ENCODE measurements at places on chromosomes 6 and 20. TPM values are rescaled to one million over a fixed set of nuclear protein-coding genes. Genes with fewer than 3 reads are reported as not detected.

Gene PARD6B
- total RNA-seq, result 1.6 TPM

GRCh38 chr20:53402233-53403005 is 191.2 kb downstream of the ZNF217 start:
- DNase-seq, result no peak

Gene LY6G6C
- not detected for total RNA-seq

Gene OOEP
- total RNA-seq, result not detected

Gene BANF2
- total RNA-seq, result not detected

DNA sequence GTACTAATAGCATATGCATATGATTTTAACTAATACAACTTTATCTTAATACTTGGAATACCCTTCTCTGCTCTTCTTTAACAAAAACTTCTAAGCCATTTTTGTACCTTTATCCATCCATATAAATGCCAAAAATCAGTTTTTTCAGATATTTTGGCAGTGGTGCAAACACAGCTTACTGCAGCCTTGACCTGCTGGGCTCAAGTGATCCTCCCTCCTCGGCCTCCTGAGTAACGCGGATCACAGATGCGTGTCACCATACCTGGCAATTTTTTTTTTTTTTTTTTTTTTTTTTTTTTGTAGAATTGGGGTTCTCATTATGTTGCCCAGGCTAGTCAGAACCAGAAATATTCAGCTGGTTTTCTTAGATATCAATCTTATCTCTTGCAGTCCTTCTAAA is 54.1 kb upstream of the SMIM29 start:
- no peak for DNase-seq

DNA sequence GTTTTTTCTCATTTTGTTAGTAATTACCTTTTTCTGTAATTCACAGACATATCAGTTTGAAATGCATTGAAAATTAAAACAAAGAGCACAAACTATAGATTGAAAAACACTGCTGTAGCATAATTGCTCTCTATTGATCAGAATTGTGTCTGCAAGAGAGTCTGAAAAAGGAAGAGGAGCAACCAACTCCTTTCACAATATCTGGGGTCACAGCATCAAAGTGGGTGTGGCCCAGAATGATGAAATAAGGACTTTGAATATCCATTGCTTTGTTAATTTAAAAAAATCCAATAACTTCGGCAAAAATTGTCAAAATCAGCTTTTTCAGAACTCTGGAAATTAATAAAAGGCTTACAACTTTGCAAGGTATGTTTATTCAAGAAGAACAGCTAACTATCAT is 99.2 kb downstream of the MYLK4 start:
- no peak for DNase-seq

GRCh38 chr20:37301120-37301519 is 11.7 kb downstream of the MANBAL start:
- no peak for DNase-seq

Gene LZTS3
- total RNA-seq, result 1.7 TPM

DNA sequence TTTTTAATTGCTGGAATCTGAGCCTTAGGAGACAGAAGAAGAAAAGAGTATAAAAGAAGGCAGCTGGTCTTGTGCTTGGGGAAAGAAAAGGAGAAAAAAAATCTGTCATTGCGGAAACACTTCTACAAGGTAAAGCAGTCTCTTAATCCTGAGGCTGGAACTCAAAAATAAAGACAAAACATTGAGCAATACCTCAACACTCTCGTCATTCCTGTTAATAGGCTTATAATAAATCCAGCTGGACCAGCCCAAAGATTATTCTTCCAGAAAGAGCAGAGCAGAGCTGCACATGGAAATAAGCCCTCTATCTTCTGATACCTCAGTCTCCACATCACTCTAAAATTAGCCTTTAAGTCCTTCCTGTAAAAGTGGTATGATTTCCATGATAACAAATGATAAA is 62.0 kb upstream of the HIVEP1 start:
- DNase-seq, result no peak

GRCh38 chr6:48087448-48087847 is 23.5 kb downstream of the PTCHD4 start:
- peak; percentile 46 for DNase-seq

DNA sequence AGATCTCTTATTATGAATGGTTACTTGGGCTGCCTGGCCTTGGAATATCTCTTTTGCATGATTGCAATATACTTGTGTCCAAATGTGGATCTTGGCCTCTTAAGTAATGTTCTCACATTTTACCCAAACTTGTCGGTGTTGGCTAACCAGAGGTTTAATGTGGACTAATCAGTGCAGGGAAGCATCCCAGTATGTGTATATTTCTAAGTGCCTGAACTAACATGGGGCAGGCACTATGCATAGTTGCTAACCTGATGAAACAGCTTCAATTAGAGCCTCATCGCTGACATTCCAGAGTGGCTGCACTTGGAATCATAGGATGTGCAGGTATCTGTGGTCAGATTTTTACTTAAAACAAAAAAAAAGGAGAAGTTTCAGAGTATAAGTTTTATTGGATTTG is 160.0 kb downstream of the PDE7B start:
- no peak for DNase-seq

GRCh38 chr6:113856625-113857555 is at the start of gene MARCKS:
MARCKS (plus strand) TSS chr6:113857345; CDS start chr6:113857746, 401 bp downstream.
- DNase-seq, result peak; percentile 73

Gene ADISSP
- total RNA-seq, result 38.9 TPM

DNA sequence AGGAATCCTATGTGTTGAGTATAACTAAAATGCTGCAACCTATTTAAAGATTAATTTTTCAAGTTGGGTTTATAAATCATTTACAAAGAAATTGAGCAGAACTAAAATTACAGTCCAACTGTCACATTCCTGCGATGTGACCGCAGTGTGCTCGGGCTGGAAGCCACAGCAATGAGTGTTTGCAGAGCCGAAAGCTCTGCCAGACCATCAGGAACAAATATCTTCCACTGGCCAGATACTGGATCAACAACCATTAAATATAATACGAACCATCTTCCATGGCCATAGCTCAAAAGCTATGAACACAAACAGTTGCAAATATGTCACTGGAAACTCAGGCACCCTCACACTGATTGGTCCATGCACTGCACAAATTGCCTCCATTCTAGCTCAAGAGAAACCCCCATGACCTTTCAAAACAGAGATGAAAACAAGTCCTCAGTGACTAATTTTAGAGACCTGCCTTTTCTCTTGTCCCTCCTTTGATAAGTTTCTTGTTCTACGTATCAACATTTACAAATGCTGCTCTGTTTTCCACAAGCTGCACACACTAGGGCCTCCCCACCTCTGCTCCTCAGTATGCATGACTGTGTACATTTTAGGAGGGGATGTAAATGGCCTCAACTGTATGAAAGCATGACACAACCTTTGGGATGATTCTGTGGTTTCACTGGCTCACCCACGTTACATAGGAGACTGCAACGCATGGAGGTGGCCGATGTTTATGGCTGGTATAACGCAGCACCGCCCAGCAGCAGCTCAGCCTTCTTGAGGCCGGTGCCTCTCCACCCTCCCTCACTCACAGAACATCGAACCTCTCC is 171.7 kb downstream of the WDR27 start:
- DNase-seq, result no peak

Gene BACH2
- 0.31 TPM for total RNA-seq

Gene PNPLA1
- total RNA-seq, result not detected

DNA sequence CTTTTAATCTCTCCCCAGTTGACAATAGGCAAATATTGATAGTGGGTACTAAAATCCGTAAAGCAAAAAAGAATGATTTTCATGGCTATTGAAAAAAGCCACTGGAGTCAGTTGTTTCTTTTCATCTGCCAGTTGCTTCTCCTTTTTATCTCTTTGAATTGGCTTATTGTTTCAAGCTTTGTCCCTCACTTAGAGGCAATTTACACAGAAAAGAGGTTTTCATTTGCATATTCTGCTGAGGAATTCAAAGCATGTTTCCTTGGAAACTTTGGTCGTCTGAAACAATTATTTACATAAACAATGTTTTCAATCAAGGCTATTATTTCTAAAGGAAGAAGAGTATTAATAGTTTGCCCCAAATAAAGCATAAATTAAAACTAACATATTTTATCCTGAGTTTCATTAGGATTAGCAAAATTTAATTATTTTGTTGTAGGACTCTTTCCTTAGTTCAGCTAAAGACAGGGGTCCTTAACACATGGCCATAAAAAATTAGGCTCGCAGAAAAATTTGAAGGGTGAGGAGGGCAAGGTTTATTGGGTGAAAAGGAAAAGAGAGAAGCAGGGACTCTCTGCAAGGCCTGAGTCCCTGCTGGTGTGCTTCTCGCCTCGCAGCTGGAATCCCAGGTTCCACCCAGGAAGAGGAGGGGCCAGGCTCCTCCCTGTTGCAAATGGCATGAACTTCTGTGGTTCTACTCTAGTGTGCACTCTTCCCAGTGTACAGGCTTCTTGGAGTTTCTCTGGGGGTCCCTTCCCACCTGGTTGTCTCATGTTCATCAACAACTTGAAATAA is 138.8 kb upstream of the LAMA2 start:
- DNase-seq, result no peak

Gene RHAG
- not detected for total RNA-seq

DNA sequence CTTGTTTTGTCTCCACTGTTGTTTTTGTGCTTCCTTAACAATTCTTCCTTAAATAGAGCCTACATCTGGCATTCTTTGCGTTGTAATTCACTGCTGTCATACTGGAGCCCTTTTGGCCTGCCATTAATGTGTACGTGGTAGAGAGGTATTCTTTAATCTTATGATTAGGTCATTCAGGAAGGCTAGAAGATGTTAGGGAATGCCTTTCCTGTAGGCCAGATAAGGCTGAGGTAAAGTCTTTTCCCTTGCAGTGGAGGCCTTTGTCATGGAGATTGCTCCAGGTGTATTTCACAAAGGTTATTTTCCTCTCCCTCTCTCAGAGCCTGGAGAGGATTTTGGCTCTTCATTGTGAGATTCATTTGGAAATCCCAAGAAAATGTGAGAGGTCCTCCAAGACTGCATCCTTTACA is 146.9 kb downstream of the FUT9 start:
- no peak for DNase-seq

DNA sequence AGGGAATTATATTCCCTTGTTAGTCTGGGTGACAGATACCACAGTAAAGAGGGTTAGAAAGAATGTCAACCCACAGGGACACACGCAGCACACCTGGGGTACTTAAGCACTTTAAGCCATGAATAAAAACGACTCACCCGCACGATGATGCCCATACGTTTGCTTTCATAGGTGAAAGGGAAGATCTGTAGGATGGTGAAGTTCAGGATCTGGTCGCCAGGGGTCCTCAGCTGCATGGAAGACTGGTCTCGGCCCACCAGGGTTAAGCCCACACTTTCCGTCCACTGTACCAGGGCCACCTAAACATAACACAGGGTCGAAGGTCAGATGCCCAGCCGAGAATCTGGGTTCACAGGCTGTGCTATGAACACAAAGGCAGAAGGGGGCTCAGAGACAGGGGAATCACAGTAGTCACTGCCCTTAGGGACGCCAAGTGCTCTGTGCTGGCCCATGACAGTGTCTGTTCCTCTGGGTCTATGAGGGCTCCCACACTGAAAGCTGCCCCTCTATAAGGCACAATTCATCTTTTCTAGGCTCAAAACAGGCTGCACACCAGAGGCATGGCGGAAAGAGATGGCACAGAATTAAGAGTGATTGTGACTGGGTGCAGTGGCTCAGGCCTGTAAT is 96.8 kb upstream of the NFATC2 start:
- peak; percentile 65 for DNase-seq

GRCh38 chr20:5890773-5891441 is 59.4 kb downstream of the TRMT6 start:
- no peak for DNase-seq

DNA sequence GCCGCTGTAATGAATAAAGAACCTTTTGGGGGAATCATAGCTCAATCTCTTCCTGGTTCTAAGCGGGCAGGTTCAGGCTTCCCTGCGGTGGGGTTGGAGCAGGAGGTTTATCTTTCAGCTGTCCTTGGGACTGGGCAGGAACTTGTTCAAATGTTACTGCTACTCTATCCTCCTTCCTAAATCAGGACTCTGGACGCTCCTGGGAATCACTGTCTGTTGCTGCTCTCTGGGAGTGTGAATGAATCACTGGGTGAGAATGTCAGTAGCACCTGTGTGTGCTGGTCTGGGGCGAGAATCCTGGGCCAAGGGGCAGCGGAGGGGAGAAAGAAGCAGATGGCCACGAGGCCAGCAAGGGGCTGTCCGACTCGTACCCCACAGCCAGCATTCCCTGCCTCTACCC is 65.4 kb upstream of the ZNFX1 start:
- DNase-seq, result no peak

Gene CTNNBL1
- total RNA-seq, result 31.2 TPM

- no peak for DNase-seq
These were observed 3.9 kb upstream of the PRDM13 start for GRCh38 chr6:99602520-99603420.

Gene TINAG
- not detected for total RNA-seq

GRCh38 chr20:63878899-63879663 is 14.0 kb downstream of the TPD52L2 start:
- no peak for DNase-seq

Gene BPIFB2
- not detected for total RNA-seq

- DNase-seq, result no peak
These were observed 6.2 kb downstream of the NPBWR2 start for GRCh38 chr20:64100946-64101688.

DNA sequence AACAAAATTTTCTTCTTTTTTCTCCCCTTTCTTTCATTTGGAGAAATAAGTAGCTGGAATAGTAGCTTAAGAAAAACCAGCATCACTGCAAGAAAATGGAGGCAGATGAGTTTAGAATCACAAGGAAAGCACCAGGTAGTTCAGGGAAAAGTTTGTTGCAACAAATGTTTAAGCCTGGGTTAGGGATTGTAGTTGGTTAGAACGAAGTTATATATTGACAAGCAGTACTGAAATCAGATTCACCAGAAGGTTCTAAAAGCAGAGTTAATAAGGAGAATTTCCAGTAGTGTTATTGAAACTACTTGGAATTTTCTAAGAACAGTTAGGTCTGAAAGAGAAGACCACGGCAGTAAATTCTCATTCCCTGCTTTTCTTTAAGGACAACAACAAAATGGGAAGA is 70.2 kb downstream of the BMP2 start:
- DNase-seq, result no peak

Gene GHRH
- total RNA-seq, result not detected

Gene SIRPB1
- 0.31 TPM for total RNA-seq

Gene BICRAL
- 3.4 TPM for total RNA-seq

- no peak for DNase-seq
These were observed 15.7 kb downstream of the TMEM181 start for GRCh38 chr6:158575550-158575949.

- DNase-seq, result no peak
These were observed 286.9 kb downstream of the PTPRK start for GRCh38 chr6:128233531-128233930.

- DNase-seq, result no peak
These were observed 168.5 kb downstream of the MYLK4 start for GRCh38 chr6:2582268-2582667.

Gene NMBR
- not detected for total RNA-seq
